ENCODE measurements at places on chromosomes 6 and 20.

- DNase-seq = no peak
Observed at GRCh38 chr6:18412644-18413043, 25.5 kb downstream of the RNF144B start.

DNA sequence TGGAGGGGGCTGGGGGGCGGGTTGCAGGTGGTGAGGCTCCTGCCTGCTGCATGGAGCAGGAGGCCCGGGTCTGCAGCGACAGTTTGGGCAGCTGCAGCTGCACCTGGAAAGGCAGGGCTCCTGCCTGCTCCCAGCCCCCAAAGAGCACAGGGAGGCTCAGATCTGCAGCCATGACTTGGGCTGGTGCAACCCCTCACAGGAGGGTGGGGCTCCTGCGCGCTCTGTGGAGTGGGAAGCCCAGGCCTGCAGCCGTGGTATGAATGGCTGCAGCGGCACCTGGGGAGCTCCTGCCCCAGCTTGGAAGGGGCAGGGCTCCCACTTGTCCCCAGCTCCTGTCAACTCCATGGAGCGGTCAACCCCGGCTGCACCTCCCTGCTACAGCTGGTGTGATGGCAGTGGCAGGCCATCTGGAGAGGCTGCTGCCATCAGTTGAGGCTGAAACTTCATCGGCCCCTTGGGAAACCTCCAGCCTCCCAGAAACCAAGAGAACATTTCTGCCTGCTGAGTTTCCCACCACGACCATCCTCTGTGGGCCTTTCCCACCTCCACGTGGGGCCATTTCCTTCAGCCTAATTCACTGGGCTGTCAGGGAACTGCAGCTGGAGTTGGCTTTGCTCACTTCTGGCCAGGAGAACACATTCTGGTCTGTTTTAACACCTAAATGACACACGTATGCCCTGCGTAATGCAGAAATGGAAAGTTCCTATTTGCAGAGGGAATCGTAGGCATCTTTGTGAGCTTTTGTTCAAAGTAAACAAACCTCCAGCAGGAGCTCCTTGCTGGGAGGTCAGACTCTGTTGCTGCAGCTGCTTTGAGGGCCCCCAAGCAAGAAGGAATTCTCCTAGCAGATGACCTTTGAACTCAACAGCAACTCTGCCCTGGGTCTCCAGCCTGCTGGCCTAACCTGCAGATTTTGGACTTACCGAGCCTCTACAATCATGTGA is 429.0 kb downstream of the PREX1 start:
- no peak for DNase-seq

DNA sequence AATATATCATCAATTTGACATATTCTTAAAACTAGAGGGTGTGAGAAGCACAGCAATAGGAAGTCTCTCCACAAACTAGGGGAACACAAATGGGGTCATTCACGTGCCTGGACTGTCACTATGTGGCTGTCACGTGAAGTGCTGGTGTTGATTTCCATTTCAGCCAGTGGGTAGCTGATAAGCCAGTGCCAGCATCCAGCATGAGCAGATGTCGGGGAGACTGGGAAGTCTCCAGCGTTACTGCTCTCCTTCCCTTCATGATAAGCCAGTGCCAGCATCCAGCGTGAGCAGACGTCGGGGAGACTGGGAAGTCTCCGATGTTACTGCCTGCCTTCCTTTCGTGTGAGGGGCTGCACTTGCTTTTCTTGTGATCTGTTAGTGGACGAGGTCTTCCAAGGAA is 5.6 kb upstream of the SLC17A9 start:
- DNase-seq = no peak

DNA sequence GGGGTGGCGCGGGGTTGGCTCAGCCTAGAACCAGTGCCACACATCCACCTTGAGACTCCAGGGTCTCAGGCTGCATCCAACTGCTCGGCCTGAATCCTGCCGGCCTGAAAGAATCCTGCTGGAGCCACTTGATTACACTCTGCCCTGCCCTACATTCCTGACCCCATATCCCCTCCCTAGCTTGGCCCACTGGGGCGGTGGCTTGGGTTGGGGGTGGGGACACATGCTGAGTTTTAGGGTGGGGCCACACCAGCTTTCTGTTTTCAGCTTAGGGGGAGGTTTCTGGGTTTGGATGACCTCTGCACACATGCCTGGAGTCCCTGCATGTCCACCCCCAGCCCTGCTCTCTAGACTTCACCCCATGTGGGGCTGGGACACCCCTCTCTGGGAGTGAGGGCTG is 6.8 kb downstream of the ITPR3 start:
- no peak for DNase-seq

- DNase-seq = no peak
Observed at GRCh38 chr6:72622094-72622940, 453 bp downstream of the KCNQ5 start.

DNA sequence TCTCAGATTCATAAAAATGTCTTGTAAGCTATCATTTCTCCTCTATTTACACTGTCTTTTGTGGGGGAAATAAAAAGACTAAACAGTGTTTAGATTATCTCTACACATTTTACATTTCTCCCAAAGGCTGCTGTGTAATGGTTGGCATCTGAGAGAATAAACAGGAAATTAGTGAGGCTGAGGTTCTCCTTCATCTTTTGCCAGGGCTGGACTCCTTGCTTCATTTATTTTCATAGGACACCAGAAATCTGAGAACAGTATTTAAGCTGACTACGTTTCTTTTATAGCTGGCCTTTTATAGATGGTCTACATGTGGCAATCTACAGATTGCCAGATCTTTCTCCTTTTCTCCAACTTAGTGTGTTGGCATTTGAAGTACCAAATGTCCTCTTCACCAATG is 41.5 kb downstream of the PLCB4 start:
- DNase-seq = no peak

- DNase-seq = no peak
Observed at GRCh38 chr6:160388922-160389321, 40.7 kb downstream of the SLC22A3 start.
